ENCODE measurements at places on chromosomes 4 and X.
A peak's percentile ranks its signal among the peaks of the same experiment; 100 is the strongest.

GRCh38 chr4:26454961-26455360, 35.3 kb downstream of the CCKAR start:
- DNase-seq: no peak

GRCh38 chr4:20614816-20615215, 85.4 kb upstream of the PACRGL start:
- no peak for DNase-seq

DNA sequence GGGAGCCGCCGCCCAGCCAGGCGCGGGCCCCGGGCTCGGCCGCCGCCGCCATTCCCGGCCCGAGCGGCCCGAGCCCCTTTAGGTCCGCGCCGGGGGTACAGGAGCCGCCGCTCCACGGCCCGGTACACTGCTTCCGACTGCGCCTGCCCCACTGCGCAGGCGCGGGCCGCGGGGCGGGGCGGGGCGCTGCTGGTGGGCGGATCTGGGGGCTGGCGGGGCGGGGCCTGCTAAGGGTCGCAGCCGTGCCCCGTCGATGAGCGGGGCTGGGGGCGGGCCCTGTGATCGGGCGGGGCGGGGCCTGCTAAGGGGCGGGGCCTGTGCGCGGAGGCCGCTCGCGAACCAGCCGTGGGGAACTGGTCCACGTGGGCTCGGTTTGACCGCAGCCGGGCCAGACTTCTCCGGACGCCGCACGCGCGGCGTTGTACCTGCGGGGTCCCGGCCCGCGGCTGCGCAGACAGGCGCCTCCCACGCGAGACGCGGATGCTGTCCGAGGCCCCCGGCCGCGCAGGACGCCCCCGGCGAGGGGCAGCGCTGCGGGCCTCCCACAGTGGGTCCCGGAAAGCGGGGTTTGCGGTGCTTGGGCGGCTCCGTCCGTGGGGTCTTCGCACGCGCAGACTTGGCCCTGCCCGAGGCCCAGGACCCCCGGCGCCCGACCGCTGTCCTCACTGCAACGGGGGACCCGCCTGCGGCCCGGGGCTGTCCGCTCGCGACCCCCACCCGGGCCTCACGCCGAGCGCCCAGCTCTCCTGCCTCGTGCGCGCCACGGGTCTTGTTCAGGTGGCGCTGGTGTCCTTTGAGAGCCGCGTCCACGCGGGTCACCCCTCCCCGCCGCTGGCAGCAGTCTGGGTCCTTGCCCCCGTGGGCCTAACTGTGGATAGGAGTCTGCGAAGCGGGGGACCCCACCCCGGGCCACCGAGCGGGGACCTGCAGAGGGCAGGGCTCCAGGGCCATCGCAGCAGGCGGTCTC, at the start of gene DGKQ:
Gene DGKQ (minus strand): TSS at position 139 of the 967 bp plus-strand sequence. CDS start 87 bp downstream, at position 52.
- DNase-seq: peak; percentile 99

GRCh38 chr4:87365348-87365747, 25.6 kb downstream of the HSD17B11 start:
- no peak for DNase-seq

- no peak for DNase-seq
Measured at GRCh38 chr4:133403913-133404312, 254.8 kb downstream of the PCDH10 start.

- DNase-seq: no peak
Measured at GRCh38 chr4:109973529-109973905, 60.8 kb downstream of the EGF start.

- DNase-seq: no peak
Measured at GRCh38 chr4:70658418-70658817, 7.9 kb downstream of the JCHAIN start.

- DNase-seq: peak; percentile 31
Measured at GRCh38 chrX:119605464-119606279, 552 bp downstream of the NKRF start.

All from cerebellum (tissue), 4 donors.